ENCODE measurements at places on chromosomes 6 and 20. TPM values are rescaled to one million over a fixed set of nuclear protein-coding genes. Genes with fewer than 3 reads are reported as not detected.

OR2J3 gene
- total RNA-seq, result not detected

RAD21L1 gene
- not detected for total RNA-seq

PTP4A1 gene
- 62.8 TPM for total RNA-seq

GGTLC1 gene
- total RNA-seq, result not detected

NKX2-4 gene
- total RNA-seq, result not detected

TSPYL4 gene
- 6.3 TPM for total RNA-seq

NEU1 gene
- 120 TPM for total RNA-seq

DEF6 gene
- total RNA-seq, result 0.87 TPM

BPIFB4 gene
- not detected for total RNA-seq
